Stimulated activated CD4-positive, alpha-beta T cell treated with anti-CD3 and anti-CD28 coated beads, TNF-alpha, amount 100 ng/mL, for 1 hour (primary cell): ENCODE measurements at places on chromosomes 1 and 21.

GRCh38 chr1:67332653-67333529 is 25.2 kb downstream of the IL12RB2 start:
- DNase-seq, result no peak

- no peak for DNase-seq
Observed at GRCh38 chr21:41111681-41112080, 56.3 kb upstream of the BACE2 start.

DNA sequence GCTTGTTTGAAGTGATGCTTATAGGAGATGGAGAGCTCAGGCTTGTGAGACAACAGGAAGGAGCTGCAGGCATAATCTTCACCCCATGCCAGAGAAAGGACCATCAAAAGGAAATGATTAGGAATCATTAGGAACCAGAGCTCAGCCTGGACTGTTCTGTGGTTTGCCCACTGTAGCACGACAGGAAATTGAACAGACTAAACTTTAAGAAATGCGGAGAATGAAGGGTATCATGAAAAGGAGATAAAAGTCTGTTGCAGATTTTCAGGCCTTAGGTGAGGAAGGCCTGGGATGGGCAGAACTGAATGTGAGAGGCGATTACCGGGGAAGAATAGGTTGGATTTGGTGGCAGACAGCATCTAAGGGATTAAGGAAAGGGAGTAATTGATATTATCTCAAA is 292.0 kb upstream of the PLXNA2 start:
- DNase-seq, result no peak

DNA sequence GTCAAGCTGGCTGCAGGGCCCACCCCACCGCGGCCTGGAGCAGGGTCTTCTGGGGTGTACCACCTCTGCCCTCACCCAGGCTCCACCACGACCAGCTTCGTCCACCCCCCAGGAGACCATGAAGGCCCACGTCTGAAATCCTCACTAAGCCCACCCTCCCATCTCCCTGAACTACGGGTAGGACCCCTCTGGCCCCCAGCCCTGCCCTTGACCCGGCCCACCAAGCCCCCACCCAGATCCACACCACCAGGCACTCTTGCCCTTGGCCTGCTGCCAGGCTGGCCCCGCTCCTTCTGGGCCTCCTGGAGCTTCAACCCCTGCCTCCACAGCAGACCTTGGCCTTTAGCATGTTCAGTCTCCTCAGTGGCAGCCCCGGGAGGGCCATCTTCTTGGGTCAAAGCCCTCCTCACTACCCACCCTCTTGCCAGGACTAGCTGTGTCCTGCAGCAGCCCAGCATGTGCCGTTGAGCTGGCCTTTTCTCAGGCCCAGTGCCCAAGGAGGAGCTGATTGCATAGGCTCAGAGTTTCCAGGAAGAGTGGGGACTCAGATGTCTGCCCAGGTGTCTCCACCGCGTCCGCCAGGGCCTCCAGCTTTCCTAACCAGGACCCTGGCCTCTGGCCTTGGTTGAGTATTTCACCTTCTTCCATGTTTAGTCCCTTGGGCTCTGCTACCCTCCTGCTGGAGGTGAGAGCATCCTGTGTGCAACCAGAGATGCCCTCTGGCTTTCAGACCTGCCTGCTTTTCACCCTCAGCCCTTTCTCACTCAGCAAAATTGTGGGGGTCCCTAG is 17.7 kb upstream of the SAMD11 start:
- no peak for DNase-seq

DNA sequence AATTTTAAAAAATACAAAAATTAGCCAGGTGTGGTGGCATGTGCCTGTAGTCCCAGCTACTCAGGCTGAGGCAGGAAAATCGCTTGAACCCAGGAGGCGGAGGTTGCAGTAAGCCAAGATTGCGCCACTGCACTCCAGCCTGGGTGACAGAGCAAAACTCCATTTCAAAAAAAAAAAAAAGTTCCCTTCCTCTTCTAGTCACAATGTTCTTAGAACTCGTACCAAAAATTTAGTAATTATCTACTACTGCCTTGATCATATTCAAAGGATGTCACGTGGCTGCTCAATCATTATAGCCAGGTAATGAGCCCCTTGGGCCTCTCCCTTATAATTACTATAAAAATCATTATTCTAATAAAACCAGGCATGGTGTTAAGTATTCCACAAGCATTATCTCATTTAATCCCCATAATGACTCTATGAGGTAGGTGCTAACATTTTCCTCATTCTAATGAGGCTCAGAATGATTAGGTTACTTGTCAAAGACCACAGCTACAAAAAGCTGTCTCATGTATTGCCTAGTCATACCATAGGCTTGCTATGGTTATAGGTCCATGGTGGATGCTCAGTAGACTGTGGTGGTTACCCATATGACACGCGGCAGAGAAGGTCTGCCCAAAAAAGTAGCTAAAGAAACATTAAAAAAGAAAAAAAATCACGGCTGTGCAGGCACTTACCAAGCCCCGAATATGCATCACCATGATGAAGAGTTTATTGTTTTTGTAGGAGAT is 15.5 kb upstream of the PPP1R15B start:
- no peak for DNase-seq

DNA sequence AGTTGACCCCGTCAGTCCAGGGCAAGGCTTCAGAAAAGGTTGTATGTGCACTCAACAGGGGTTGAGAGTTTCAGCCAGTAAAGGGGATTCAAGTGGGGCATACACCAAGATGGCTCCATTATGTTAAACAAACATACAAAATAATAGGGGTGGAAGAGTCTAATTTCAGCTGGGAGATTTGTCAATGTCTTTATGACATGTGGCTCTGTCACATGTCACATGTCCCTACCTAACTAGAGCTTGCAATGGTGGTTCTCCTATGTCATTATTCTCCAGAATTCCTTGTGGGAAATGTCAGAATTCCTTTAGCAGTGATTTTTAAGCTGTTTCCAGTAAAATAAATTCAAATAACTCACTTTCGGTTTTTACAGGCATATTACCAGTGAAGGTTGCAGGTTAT is 392.0 kb upstream of the ADGRL4 start:
- no peak for DNase-seq

- DNase-seq, result no peak
Observed at GRCh38 chr1:76868154-76868882, 1.0 kb downstream of the ST6GALNAC5 start.

GRCh38 chr1:152049291-152050083 is 12.7 kb upstream of the S100A11 start:
- DNase-seq, result no peak

GRCh38 chr1:189220750-189221149 is 1256.9 kb downstream of the BRINP3 start:
- no peak for DNase-seq

DNA sequence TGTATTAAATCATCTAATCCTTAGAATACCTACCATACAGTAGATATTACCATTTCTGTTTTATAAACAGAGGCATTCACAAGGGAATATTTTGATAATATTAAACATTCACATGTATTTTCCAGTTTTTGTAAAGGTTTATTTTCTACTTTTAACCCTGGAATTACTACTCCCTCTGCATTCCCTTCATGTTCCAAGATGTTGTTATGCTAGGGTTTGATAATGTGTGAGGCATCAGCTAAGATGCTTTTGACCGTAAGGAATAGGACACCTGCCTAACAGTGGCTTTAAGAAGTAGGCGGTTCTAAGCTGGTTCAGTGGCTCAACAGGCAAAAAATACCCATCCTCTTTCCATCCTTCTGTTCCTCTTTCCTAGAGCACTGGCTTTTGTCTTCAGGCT is 131.9 kb upstream of the USP24 start:
- no peak for DNase-seq

DNA sequence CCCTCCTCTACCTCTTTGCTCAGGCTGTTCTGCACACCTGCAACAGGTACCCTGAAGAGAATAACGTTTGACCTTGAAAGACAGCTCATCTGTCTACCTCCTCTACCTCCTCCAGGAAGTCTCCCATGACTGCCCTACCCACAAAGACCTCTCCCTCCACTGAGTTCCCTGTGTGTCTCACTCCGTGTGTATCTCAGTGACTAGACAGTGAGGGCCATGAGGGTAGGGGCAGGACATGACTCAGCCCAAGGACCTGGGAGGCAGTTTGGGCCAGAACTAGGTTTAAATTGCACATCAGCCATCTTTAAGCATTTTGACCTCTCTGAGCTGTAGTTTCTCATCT is 32.0 kb upstream of the LRP8 start:
- no peak for DNase-seq

- no peak for DNase-seq
Observed at GRCh38 chr1:161333166-161333565, 19.0 kb downstream of the SDHC start.

GRCh38 chr1:2212532-2213491 is 15.3 kb upstream of the SKI start:
- DNase-seq, result no peak

DNA sequence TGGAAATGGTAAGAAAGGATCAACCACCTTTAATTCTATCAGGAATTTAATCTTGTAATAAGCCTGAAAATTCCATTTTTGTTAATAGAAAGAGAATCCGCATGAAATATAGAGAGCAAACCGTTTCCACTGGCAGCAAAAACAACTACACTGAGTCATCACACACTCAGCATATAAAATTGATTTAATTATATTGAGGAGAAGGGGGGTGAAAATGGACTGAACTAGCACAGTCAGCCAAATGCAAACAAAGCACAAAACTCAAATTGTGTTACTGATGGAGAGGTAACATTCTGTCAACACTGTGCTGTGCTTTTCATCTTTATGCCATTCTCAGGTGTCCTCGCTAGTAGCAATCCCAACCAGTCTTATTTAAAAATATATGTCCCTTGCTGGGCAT is 1583.9 kb downstream of the MRPL39 start:
- no peak for DNase-seq

DNA sequence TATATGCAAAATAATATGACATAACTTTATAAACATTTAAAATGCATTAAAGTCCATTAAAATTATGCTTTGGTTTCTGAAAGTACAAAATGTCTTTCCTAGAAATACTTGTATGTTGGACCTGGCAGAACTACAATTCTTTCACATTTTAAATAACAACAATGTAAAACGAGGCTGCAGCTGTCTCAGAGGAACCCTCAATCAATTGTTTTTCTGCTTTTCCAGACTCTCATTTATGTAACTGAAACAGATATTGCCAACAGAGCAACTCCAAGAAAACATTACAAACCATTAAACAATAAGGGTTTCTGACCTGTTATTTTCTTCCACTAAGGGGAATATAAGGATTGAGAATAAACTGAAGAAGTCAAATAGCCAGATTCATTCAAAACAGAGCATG is 1193.4 kb downstream of the NCAM2 start:
- no peak for DNase-seq

GRCh38 chr1:227417756-227418480 is 99.6 kb upstream of the CDC42BPA start:
- no peak for DNase-seq

DNA sequence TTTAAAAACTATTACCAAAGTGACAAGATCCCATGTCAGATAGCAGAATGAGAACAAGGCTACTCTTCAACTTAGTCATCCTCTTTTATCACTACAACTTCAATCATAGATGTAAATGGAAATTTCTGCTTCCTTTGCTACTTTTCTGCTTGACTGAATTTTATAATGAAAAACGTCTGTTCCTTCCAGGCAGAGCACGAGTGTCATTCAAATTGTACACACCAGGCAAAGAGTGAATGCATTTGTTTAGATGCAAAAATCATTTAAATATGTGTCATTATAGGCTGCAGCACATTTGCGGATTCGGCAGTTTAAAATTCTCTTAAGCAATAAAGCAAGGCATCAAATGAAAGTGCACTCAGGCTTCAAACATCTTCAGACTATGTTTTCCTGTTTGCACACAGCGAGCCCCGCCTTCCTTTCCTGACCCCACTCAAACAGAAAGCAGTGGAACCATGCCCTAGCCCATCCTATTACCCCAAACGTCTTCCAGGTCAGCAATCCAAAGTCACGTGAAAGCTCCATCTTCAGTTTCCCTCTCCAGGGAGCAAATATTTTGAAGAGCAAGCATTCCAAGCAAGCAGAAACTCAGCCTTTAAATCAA is 99.6 kb downstream of the APP start:
- DNase-seq, result no peak

- DNase-seq, result no peak
Observed at GRCh38 chr1:17488995-17489767, 49.7 kb upstream of the RCC2 start.

DNA sequence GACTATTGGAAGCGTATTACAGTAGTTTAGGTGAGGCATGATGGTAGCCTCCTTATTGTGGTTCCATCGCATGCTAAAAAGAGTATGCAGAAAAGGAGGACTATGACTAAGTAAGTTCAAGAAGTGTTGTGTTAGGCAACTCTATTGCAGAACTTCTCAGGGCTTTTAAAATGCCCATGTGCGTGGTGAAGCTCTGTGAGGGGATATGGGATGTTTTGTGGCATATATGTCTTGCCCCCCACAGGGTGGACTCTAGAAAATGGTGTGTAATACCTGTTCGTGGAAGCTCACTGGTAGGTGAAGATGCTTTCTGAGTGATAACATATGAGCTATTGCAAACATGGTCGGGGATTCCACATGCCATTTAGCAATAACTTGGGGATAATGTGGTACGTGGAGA is 31.7 kb downstream of the MAN1A2 start:
- no peak for DNase-seq

GRCh38 chr1:202578001-202578504 is 132.2 kb downstream of the SYT2 start:
- no peak for DNase-seq

- DNase-seq, result no peak
Observed at GRCh38 chr1:27600498-27601175, 3.3 kb downstream of the AHDC1 start.

- peak; percentile 39 for DNase-seq
Observed at GRCh38 chr1:206658264-206658980, 23.1 kb downstream of the DYRK3 start.

- peak; percentile 87 for DNase-seq
Observed at GRCh38 chr1:9289090-9289534, 3.6 kb upstream of the SPSB1 start.

- no peak for DNase-seq
Observed at GRCh38 chr1:205942631-205943159, 561 bp downstream of the SLC26A9 start.

DNA sequence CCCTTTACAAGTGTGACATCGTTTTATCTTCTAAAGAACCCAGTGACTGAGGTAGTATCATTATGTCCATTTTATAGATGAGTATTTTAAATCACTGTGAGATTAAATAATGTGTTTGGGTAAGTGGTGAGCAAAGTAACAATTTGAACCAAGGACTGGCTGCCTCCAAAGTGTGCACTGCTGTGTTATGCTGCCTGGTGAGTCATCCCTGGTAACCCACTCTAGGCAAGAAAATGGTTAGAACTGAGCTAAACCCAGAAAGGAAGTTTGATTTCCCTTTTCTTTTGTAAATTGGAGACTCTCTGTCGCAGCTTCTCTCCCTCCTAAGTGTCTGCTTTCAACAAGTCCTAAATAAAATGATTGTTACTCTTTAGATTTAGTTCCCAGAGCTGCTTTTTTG is 342.8 kb upstream of the KAZN start:
- DNase-seq, result no peak

- no peak for DNase-seq
Observed at GRCh38 chr1:9853249-9853595, 29.5 kb upstream of the CLSTN1 start.

- no peak for DNase-seq
Observed at GRCh38 chr1:45015683-45016082, 3.6 kb downstream of the UROD start.
